NCI-H1092 (cell line): ENCODE measurements at places on chromosomes 12 and 14.
A peak's percentile ranks its signal among the peaks of the same experiment; 100 is the strongest.

GRCh38 chr14:98912655-98913054, 359.3 kb downstream of the BCL11B start:
- no peak for DNase-seq

DNA sequence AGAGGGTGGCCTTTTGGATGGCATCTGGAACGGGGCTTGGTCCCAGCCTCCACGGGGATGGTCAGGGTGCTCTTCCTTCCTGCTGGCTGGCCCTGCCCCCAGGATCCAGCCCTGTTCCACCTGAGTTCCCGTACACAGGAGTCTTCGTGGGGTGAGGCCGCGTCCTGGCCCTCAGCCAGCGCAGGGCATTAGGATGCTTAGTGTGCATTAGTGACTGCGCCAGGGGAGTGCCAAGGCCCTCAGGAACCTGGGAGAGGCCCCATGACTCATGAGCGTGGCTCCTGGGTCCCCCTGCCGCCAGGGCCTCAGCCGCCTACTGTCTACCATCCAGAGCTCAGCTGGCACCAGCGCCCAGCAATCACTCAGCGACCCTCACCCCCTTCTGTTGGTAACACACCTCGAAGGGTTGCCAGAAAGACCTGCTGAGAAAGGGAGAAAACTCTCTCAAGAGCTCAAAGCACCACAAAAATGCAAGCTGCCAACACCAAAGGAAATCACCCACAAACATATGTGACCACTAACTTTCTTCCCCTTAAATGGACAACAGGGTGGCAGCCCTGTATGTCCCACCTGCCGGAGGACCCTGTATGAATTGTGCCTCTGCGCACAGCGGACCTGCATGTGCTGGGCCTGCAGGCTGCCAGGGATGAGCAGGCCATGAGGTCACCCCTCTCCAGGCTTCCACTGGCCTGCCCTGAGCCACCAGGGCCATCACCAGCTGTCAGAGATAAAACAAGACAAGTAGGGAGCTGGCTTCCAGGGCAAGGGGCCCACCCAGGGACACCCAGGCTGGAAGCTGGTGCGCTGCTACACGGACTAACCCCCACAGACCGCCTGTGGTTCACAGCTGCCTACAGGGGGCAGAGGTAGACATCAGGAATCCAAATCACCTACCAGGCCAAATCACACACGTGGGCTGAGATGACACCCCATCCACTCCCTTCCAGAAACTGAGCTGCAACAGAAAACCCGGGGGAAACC, 28.7 kb downstream of the CCDC85C start:
- DNase-seq = peak; percentile 25

GRCh38 chr14:56860441-56860840, 50.2 kb upstream of the OTX2 start:
- DNase-seq = no peak

DNA sequence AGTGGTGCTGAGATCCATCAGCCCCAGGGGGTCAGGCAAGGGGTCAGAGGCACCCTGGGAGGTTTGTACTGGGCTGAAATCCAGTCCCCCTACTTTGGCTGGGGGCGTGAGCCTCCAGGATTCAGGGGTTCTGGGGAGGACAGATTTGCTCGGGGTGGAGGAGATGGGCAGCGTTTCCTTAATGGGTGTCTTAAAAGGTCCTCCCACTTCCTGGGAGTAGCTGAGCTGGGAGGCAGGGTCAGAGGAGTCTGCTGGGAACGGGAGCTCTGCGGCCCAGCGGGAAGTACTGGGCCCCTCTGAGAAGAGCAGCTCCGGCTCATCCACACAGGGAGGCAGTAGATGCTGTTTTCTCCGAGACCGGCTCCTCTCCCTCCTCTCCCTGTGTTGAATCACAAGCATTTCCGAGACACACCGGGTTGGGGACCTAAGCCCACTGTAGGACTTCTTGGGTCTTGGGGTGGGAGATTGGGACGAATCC, 2.1 kb upstream of the TEX52 start:
- no peak for DNase-seq

GRCh38 chr14:25394791-25395391, 344.9 kb upstream of the STXBP6 start:
- no peak for DNase-seq

DNA sequence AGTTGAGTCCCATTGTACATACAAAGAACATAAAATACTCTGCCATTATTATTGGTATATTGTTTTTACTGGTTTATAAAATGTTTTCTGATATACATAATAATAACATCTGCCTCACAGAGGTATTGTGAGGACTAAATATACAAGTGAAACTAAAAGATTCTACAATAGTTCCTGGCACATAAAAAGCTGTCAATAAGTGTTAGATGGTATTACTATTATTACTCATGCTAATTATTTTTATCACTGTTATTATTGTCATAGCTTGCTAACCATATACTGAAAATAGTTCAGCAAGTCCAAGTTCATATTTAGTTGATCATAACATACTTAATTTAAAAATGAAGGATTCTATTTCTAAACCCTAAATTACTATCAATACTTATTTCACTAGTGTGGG, 34.4 kb downstream of the BTG1 start:
- no peak for DNase-seq
